D721Med (cell line): ENCODE measurements at places on chromosomes 4 and X.
A peak's percentile ranks its signal among the peaks of the same experiment; 100 is the strongest.

GRCh38 chrX:147180886-147181285, 366.3 kb upstream of the CXorf51A start:
- DNase-seq, result no peak

GRCh38 chrX:132737743-132738142, 220.7 kb downstream of the HS6ST2 start:
- no peak for DNase-seq

DNA sequence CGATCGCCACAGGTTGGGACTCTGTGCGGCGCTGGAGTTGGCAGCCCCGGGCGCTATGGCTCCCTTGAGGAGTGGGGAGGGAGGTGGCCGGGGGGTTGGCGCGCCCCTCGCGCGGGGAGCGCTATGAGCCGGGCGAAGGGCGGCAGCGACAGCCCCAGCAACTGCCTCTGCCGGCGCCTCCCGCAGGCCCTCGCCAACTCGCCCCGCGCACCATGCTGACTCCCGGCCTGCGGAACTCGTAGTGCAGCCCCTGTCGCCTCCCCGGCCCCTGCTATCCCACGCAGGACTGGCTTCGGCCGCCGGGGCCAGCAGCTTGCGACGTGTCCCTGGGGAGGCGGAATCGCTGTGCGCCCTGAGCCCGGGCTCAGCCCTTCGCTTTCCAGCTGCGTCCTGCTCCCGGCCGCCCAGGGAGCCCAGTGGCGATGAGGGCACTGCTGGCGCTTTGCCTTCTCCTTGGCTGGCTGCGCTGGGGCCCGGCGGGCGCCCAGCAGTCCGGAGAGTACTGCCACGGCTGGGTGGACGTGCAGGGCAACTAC, 415 bp downstream of the SHISA3 start:
- DNase-seq, result peak; percentile 36

GRCh38 chr4:96035727-96036126, 195.8 kb downstream of the PDHA2 start:
- DNase-seq, result no peak

DNA sequence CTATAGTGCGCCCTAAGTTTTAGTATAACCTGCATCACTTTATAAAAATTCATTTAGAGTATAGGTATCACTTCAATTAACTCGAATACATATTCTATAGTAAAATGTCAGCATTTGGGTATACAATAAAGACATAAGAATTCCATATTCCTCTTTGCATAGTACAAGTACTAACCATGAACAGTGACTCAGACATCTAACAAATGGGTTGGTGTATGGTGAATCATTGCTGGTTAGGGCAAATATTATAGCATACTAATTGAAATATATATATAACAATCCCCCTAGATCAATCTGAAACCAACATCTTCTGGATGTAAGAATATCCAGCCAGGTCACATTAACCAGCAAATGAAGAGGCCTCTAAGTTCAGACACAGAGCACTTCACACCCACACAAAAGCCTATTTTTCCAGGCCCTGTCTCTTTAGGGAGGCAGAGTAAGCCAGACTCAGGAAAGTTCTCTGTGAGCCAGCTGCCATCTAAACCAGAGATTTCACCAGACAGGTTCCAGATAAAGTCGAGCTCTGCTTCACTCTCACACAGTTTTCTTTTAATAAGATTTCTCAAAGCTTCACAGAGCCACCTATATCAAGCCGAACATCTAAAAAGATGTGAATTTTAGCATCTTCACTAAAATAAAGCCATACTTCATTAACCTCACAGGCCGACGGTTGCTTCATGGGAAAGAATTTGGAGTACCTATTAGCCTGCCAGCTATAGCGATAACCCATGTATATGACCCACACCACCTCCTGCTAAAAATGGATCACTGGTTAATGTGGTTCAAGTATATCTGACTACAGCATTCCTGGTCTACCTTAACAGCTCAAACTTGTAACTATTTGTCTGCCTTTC, 200.0 kb upstream of the FTHL17 start:
- no peak for DNase-seq

DNA sequence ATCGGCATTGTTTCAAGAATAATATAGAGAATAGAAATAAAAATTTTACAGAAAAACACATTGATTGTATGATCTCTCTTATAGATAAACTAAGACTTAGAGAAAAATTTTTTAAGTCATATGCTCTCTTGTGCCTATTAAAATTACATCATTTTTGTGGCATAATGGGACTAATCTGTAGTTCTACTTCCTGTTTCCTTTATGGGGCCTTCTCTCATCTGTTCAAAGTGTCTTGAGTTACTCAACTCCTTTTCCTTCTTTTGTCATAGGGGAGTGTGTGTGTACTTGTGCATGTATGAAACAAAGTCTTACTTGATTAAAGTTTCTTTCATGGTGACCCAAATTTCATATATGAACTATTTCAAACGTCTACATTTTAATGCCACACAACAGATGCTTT, 1448.9 kb upstream of the TENM3 start:
- no peak for DNase-seq

- DNase-seq, result no peak
Observed at GRCh38 chr4:184287697-184288255, 70.1 kb upstream of the ENPP6 start.

DNA sequence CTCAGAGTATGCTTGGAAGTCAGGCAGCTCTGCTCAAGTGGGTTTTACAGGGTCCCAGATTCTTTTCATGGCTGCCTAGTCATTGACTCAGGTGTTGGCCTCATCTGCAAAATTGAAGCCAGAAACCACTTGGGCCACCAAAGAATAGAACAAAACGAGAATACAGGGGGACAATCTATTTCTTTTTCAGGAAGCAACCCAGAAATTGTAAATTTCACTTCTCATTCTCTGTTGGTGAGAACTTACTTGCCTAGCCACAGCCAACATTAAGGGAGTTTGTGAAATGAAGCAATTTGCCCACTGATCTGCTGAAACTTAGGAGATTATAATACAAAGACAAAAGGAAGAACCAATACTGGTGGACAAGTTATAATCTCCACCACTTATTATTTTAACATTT, 8.6 kb upstream of the TKTL2 start:
- no peak for DNase-seq

DNA sequence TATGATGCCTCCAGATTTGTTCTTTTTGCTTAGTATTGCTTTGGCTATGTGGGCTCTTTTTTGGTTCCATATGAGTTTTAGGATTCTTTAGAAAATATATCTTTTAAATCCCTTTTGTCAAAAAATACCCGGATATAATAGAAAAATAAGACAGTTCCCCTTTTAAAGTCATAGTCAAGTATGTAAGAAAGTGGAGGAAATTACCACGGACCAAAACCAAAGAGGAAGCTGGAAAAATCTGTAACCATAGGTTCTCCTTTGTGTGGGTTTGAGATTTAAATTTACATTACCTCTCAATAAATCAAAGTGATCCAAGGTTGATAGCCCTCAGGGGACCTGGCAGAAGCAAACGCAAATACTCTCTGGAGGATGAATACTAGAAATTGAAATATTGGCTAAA, 58.3 kb upstream of the PACRGL start:
- DNase-seq, result no peak

DNA sequence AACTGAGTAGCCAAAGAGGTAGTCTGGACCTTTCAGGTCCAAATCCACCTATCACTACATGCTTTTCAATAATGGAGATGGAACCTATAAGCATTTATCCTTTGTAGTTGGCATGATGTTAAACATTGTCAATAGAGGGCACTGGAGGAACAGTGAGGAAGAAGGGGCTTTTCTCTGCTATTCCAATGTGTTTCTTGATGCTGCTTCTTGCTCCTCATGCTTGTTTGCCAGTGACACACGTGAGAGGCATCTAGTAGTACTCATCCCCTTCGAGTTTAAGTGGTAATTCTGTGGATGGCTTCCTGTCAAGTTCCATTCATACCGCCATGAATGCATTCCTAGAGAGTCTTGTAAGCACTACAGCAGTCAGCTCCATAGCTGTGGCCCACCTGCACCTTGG, 84.0 kb downstream of the NAA11 start:
- no peak for DNase-seq

DNA sequence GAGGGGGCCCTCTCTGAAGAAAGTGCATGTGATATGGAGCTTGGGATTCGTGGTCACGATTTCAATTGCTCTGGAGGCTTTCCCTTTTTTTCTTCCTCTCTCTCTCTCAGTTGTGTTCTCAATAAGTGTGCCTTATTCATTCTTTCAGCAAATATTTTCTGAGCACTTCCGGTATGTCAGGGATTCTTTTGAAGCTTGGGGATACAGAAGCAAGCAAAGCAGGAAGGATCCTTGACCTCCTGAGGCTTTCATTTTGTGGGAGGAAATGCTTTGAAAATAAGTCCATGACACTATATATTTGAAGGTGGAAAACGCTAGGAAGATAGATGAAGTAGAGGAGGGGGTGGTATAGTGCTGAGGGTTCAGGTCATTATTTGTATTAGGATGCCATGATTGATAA, 12.6 kb upstream of the GABRE start:
- DNase-seq, result no peak

DNA sequence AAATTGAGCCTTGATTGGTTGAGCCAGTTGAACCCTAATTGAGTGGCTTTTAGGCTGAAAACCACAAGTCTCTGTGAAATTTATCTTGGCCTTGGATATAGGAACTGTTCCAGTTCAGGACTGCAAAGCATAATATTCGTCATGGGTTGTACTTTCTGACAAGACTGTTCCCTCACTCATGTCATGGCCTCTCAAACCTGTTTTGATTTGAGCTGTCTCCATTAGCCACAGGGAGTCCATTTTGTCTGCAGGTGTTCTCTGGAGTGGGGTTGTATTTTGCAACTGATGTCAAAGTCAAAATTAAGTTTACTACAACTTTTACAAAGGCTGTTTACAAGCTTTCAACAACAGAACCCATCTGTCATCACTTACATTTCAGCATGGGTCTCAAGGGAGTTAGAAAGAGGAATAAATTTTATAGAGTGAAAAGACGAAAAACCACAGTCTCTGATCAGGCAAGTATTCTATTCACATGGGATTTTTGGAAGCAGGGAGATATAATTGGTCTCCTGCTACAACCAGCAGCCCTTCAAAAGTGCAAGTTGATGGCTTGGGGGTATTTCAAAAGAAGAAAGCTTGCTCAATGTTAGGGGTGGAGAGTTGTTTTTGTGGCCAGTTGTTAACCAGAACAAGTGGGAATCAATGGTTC, 1716.3 kb downstream of the C4orf33 start:
- DNase-seq, result no peak

DNA sequence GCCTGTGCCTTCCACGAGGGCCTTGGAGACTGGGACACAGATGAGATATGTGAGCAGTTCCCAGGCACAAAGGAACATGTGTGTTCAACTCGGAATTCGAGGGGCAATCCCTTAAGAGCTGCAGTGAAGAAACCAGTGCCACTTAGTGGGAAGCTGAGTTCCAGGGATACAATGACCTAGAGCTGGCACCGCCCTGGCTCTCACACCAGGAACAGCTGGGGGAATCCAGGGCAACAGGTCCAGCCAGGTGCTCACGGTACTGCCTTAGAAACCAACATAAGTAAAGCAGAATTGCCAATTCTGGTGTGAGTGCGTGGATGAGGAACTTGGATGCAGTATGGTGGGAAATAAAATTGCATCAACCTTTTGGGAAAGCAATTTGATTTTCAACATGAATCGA, 122.9 kb downstream of the AFAP1 start:
- no peak for DNase-seq

- DNase-seq, result no peak
Observed at GRCh38 chr4:93351846-93352245, 476.7 kb upstream of the ATOH1 start.

DNA sequence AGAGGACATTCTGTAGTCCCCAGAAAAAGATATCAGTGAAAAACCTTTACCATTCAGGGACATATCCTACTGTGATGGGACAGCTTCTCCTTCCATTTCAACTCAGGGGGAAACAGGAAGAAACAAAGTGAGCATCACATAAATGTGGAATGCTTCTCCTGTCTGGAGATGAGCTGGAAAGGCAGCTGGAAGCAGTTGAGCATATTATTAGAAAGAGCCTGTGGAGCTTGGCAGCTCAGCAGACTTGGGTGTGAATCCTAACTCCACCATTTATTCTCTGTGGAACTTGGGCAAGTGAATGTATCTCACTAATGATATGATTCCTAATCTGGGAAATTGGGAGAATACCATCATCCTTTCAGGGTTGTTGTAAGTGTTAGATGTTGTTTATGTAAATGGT, 232.1 kb upstream of the F9 start:
- no peak for DNase-seq

GRCh38 chr4:169791527-169792156, 33.9 kb upstream of the HPF1 start:
- no peak for DNase-seq

DNA sequence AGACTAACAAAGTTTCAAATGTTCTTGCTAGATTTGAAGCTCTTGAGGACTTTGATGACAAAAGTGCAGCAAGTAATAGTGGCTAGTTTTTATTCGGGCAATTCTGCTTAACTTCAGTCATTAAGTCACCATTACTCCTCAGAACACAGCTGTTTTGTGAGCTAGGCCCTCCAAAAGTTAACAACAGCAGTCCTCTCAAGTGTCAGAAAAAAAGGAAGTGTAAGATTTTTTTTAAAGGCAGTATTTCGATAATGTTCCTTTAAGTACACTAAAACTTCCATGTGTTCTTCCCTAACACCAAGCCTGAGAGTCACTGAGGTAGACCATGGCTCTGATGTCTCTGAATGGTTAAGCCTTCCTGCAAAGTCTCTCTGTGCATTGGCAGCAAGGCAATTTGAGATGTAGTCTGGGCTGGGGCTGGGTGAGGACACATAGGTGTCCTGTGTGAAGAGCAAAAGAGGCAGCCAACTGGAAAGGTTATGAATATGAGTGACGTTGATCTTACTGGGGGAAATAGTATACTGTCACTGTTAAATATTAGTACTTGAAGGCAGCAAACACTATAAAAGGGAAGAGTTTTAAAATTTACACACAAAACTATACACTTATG, 174.0 kb upstream of the MAP3K15 start:
- DNase-seq, result no peak

- no peak for DNase-seq
Observed at GRCh38 chr4:67721770-67722597, 21.0 kb upstream of the UBA6 start.
